ENCODE measurements at places on chromosomes 11 and 22.

- DNase-seq: no peak
Observed at GRCh38 chr11:23789200-23789853, 707.5 kb upstream of the LUZP2 start.

DNA sequence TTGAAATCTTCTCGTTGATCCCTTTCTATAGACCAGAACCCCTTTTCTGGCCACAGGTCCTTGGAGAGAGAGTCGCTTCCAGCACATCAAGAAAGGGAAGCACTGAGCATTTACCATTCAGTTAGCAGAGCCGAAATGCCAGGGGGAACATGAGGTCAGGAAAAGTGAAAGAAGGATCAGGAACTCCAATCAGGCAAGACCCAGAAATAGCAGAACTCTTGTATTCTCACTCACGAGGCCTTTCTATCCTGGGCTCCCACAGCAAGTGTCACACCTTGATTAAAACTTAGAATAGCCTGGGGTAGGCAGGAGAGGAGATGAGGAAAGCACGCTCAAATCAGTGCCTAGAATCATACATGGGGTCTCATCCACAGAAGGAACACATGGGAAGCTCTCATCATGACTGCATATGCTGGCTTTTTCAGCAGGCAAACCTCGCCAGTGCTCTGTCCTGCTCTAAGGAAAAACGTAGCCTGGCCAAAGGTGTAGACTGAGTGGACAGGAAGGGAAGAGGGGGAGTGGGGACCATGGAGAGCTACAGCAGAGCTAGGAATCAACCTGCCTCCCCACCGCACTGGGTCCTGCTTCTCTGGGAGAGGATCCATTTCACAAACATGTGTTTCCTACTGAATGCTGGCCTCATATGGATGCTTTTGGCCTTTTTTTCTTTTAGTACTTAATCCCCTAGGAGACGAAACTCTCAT lies 40.5 kb downstream of the OPCML start:
- no peak for DNase-seq

GRCh38 chr11:69587454-69588090 lies 53.4 kb upstream of the CCND1 start:
- no peak for DNase-seq

GRCh38 chr11:103683576-103683975 lies 352.9 kb upstream of the DDI1 start:
- DNase-seq: no peak

DNA sequence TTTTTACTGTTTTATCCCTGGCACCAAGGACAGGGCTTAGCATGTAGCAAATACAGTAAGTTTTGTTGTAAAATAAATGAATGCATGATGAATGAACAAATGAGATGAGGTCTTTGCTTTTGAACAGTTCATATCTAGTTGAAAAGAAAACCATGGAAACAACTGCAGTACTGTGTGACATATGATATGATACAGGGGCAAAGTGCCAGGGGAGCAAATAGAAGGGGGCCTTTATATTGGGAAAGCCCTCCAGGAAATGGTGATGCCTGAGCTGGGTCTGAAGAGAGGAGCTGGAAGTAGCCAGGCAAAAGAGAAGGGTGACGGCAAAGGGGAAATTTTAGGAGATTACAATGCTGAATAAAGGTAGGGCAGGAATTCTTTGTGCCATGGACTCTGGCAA lies 63.8 kb upstream of the UCP3 start:
- no peak for DNase-seq

DNA sequence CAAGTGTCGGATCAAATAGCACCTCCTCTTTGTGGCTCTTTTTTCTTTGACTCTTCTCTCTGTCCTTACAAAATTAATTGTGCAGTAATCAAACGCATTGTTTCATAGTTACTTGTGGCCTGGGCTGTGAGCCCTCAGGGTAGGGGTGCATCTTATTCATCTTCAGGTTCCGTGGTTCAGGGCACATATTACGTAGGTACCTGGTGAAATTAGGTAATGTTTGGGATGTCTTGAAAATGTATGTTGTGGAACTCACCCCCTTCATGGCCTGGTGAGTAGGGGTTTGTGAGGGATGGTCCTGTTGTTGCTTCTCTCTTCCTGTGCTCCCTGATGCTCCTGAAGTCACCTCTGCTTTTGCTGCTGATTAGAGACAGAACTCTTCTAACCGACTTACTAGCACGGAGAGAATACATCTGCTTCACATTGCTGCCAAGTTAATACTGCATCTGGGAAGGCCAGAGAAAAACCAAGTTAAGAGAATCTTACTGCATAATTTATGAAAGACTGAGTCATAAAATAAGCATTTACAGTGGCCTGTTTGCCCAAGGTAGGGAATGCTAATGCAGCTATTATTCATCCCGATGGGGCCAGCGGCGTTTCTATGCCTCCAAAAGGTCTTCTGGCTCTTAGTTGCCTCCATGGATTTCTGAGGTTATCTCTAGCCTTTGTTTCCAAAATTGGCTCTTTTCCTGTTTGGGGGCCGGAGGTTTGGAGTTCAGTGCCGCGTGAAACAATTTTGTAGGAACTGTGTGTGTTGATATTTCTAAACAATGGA lies 66.9 kb downstream of the TBC1D22A start:
- no peak for DNase-seq

DNA sequence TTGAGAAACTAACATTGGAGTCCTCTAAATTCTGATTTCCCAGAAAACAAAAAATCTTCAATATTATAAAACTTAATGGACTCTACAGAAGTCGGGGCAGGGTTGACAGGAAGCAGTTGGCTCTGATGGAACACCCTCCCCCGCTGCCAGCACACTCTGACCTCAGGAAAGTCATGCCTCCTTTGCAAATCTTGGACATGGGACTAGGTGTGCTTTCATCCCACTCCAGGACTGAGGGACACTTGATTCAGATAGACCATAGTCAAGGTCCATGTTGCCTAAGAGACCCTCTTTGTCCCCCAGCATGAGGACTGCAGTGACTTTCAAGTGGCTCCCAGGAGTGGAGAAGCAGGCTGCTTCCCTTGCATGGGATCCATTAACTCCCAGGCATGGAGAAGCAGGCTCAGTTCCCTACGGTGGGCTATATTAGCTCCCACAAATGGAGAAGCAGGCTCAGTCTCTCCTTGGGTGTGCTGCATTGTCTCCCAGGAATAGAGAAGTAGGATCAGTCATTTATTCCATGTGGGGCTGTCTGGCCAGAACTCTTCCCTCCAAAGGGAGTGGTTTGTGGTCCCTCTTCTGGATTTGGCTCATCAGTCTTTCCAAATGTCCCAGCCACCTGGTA lies 38.3 kb downstream of the C22orf31 start:
- DNase-seq: no peak

DNA sequence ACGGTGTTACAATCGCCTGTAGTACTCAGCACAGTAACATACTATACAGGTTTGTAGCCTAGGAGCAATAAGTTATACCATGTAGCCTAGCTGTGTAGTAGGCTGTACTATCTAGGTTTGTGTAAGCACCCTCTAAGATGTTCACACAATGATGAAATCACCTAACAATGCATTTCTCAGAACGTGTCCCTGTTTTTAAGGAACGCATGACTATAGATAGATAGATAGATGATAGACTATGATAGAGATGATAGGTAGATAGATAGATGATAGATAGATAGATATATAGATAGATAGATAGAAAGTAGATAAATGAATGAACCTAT lies 203.9 kb downstream of the FAM76B start:
- no peak for DNase-seq

DNA sequence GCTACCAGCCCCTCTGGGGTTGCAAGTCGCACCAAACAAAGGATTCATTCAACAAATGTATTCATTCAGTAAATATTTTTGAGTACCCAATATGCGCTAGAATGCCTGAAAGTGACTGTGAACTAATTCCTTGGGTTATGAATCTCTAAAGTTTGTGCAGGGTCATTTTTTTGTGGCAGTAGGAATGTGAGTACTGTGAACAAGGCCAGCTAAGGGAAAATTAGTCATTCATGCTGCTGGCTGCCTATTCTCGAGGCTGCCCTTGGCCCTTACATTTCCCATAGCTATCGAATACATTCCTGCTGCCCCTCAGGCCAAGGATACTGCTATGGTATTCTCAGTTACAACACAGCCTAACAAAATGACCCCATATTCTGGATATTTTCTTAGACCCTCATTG lies 141.6 kb downstream of the TRPC6 start:
- DNase-seq: no peak

- DNase-seq: no peak
Observed at GRCh38 chr22:47574556-47574955, 812.1 kb downstream of the TBC1D22A start.

GRCh38 chr11:6638429-6638828 lies 17.2 kb downstream of the DCHS1 start:
- DNase-seq: no peak

DNA sequence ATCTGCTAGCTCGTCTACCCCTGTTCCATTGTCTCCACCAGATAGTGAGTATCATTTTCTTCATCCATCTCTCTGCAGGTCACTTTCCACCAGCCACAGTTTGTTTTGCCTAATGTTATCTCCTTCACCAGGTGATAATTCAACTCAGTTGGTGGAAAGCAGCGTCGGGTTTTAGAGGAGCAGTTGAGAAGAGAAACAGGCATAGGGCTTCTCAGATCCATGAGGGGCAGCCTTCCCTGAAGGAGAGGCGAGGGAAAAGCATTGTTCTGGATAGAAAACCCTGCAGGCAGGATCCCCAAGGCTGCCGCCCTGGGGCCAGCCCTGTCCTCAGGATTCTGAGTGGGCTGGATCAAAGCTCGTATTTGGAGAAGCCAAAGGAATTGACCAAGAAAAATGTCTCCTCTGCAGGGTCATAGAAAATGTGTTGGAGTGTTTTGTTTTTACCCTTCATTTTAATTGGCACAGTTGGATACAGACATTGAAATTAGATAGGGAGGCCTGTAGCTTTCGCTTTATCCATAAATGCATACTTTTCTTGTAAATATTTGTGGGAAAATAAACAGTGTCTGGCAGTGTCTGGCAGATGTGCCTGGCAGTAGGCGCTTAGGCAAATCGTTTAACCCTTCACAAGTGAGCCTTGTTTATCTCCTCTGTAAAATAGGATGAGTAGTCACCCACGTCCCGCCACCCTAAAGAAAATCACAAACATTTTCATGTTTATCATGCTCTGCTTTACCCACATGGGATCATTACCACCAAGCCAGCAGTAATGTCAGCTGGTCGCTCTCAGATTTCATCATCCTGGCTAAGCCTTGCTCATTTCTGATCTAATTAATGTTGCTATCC lies 73.4 kb upstream of the TTC12 start:
- DNase-seq: no peak

- no peak for DNase-seq
Observed at GRCh38 chr11:130866831-130867230, 49.4 kb downstream of the SNX19 start.

DNA sequence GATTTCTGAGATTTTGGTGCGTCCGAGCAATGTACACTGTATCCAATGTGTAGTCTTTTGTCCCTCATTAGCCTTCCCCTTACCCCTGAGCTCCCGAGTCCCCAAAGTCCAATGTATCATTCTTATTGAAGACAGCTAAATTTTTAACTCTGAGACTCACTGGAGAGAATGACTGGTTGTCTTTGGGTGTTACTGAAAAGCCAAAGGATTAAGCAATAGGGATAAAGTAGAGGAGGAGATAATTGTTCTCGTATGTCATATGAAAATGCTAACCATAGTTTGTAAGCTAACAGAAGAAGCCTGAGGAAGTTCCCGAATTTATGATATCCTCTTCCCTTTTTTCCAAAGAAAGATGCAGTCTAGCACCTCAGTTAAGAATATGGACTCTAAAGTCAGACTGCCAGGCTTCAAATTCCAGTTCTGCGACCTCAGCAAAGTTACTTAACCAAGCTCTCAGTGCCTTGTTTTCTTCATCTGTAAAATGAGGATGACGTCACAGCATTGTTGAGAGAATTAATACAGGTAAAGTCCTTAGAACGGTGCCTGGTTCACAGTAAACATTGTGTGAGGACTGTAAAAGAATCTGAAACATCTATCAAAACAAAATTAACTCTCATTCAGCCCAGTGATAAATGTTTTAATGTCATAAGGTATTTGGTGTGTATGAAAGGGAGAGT lies 1.6 kb upstream of the MSANTD2 start:
- no peak for DNase-seq

DNA sequence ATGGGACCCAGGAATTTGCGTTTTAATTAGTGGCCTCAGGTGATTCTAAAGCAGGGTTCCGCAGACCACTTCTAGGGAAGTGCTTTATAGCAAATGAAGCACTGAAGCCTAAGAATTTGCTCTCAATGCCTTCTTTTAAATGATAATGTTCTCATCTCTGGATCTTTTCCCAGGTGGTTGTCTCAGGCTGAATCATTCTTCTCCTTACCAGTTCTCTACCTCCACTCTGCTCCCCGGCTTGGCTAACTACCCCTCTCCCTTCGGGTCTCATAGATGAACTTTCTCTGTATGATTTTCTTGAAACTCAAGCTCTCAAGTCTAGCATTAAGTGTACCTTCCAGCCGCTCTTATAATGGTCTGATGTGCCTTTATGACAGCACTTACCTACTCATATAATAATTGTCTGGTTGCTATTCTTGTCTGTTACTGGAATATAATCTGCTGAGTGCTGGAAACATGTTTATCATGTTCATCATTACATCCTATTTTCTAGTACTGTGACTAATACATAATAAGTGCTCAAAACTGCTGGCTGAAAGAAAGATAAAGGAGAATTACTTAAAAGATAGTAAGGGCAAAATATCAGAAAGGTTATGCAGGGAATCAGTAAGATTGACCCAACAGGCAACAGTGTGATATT lies 195.9 kb upstream of the SESN3 start:
- DNase-seq: no peak

DNA sequence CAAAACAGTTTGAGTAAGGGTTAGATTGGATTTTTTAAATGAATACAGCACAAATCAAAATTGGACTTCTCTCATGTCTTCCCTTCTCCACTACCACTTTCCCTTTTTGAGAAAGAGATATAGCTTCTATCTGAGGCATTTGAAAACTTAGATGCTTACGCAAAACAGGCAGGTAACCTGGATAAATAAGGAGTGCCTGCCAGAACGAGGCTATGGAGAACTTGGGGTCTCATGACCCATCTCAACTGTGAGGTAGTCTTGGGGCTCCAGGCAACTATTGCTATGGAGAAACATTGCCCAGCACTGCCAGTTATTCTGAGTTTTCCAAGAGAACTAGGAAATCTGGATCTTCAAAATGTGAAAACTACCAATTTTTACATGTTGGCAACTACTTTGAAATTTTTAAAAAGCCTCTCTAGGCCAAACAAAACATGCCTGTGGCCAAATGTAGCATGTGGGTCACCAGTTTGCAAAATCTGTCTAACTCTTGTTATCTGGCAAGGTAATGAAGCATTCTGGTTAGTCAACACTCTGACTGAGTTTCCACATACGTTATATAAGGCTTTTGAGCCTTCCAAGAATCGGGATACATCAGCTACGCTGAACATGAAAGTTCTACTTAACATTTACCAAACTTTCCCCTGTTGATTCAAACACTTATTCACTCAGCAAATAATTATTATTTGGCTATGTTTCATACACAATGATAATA lies 752.7 kb downstream of the KCNA4 start:
- no peak for DNase-seq

GRCh38 chr11:130180491-130180890 lies 20.9 kb downstream of the ST14 start:
- DNase-seq: no peak

DNA sequence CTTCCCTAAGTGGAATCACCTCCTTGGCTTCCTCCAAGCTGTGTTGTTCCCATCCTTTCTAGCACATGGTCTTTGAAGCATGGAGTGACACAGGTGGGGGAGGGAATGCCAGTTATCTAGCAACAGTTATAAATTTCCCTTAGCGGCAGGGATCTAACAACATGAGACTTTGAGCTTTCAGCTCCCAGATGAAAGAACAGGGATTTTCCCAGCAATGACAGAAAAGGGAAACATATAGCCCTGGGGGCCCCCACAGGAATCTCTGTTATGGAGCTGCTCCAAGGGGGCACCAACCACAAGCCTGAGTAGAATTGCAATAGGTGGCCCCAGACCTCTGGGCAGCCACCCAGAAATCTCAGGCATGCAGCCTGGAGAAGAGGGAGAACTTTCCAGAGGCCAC lies 163.0 kb downstream of the GRIK4 start:
- no peak for DNase-seq
